Cortex of kidney (tissue), 1 donor: ENCODE measurements at places on chromosomes 12 and 14.

DNA sequence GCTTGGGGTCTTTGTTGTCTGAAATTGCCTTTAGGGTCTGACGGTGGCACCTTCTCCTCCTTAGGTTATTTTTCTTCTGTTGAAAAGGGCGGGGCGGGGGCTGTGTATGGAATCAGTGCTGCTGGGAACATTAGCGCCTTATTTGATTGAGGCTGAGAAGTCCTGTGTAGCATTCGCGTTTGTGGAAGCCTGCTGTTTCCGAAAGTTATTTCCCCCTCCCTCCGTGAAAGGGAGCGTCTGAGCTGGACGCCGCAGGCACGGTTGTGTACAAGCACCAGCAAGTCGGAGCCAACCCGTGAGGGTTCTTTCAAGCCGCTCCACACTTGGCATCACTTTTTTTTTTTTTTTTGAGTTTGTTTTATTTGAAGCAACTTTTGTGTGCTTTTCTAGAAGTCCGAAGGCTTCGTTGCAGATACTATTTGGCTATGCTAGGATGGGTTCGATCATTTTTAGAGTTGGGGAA is 1.1 kb downstream of the SYNE2 start:
- no peak for DNase-seq

- DNase-seq, result no peak
Observed at GRCh38 chr12:58463051-58463450, 457.3 kb downstream of the LRIG3 start.

- no peak for DNase-seq
Observed at GRCh38 chr14:55900749-55901148, 217.5 kb upstream of the PELI2 start.

- no peak for DNase-seq
Observed at GRCh38 chr12:109197327-109197726, 80.9 kb downstream of the ACACB start.

DNA sequence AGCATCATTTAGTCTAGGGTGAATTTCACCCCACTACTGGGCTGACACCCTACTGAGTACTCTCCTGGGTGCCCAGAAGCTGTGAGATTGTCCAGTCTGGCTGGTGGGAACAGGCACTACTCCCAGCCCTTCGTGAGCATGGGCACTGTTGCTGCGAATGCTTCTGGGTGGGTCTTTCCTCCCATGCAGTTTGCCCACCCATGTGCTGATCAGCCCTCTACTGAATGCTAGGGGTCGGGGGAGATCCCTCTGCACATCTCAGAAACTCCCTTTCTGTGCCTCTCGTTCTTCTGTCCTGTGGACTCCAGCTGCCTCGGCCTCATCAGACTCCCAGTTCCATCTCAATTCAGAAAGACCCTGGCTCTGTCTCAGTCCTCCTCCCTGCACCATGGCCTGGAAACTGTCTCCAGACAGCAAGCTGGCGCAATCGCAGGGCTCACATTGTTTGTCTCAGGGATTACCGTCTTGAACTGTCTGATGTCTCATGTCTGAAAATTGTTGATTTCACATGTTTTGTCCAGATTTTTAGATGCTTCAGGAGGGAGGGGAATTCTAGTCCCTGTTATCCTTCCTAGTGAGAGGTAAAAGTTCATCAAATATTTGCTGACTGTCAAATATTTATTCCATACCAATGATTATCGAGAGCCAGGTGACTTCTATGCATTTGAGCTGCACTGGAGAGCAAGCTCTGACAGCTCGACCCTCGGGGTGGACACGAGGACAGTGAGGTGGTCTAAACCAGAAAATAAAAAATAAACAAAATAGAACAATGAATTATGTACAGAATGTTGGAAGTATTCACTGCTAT is 316.6 kb upstream of the RTL1 start:
- DNase-seq, result no peak

DNA sequence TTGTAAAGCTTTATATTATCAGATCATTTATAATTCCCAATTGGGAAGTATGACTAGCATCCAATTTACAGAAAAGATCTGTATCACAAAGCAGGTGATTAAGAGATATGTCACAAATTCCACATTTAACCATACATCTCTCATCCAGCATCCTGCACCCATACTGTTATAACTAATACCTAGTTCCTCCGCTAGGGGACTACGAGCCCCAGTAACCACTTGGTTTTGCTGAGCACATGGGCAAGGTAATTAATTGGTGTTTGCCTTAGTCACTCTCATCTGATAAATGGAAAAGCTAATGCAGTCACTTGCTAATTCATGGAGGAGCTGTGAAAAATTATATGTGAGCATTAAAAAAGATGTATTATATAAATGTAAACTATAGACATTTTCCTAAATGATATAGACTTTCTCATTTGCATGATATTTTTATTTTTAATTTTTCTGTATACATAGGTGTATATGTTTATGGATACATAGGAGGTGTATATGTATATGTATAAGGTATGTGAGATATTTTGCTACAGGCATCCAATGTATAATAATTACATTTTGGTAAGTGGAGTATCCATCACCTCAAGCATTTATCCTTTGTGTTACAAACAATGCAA is 1031.8 kb downstream of the GALC start:
- no peak for DNase-seq

- no peak for DNase-seq
Observed at GRCh38 chr12:64621257-64621942, 11.1 kb downstream of the RASSF3 start.

GRCh38 chr12:67484791-67485480 is 163.6 kb upstream of the DYRK2 start:
- DNase-seq, result no peak

DNA sequence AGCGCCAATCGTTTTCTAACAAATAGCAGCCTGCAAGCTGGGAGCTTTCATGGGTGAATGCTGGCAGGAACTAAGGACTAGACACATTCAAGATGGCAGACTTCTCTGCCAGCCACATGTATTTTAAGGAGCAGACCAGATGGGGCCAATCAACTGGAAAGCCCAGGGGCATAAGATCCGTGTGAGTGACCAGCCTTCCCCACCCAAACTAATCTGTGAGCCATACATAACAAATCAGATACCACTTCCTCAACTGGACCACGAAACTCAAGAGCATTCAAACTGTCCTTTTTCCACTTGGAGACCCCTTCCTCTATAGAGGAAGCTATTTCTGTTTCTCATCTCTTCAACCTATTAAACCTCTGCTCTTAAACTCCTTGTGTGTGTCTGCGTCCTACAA is 9.7 kb downstream of the TCL1B start:
- no peak for DNase-seq
